ENCODE measurements at places on chromosomes 12 and 14. TPM values are rescaled to one million over a fixed set of nuclear protein-coding genes. Genes with fewer than 3 reads are reported as not detected.

GRCh38 chr14:79924551-79924950 is 286.8 kb downstream of the DIO2 start:
- no peaks in the 10 kb centered on the region for H3K4me1 ChIP-seq
- H3K36me3 ChIP-seq = no peaks in the 10 kb centered on the region
- H3K27ac ChIP-seq = no peak overlapping the region
- no peak for DNase-seq
- no peaks in the 10 kb centered on the region for H3K27me3 ChIP-seq

DNA sequence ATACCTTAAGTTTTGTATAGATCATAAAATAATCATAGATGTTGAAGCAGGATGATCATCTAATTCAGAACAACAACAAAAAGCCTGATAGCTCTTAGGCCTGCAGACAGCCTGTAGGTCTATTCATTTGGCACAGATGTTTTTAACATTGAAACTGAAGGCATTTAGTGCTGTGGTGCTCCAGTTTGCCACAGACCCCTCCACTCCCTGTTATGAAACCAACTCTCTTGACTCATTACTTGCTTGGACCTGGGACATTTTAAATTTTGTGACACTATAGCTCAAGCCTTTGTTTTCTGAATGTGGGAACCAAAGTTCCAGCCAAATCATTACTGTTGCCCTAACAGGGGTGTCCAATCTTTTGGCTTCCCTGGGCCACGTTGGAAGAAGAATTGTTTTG is 9.1 kb downstream of the PRKCH start:
- H3K36me3 ChIP-seq = peaks cover 45% of the 10 kb centered on the region
- peak overlapping the region; percentile 95 for H3K27ac ChIP-seq
- DNase-seq = peak; percentile 63
- H3K27me3 ChIP-seq = no peaks in the 10 kb centered on the region
- H3K4me3 ChIP-seq = peak overlapping the region; percentile 62

- DNase-seq = no peak
- H3K27me3 ChIP-seq = no peaks in the 10 kb centered on the region
- H3K27ac ChIP-seq = no peak overlapping the region
- no peak overlapping the region for H3K4me3 ChIP-seq
- no peaks in the 10 kb centered on the region for H3K4me1 ChIP-seq
Observed at GRCh38 chr12:87150969-87151662, 878.1 kb downstream of the C12orf50 start.

GRCh38 chr12:26124446-26125399 is at the start of gene BHLHE41:
Gene BHLHE41, minus strand, starts transcription at chr12:26125037. Its CDS starts 258 bp downstream, at chr12:26124779.
- peaks cover 67% of the 10 kb centered on the region for H3K27me3 ChIP-seq
- H3K4me3 ChIP-seq = peak within 1 kb of the TSS; percentile 82
- peak; percentile 16 for DNase-seq
- H3K4me1 ChIP-seq = peaks cover 23% of the 10 kb centered on the region
- H3K27ac ChIP-seq = no peak within 1 kb of the TSS

DNA sequence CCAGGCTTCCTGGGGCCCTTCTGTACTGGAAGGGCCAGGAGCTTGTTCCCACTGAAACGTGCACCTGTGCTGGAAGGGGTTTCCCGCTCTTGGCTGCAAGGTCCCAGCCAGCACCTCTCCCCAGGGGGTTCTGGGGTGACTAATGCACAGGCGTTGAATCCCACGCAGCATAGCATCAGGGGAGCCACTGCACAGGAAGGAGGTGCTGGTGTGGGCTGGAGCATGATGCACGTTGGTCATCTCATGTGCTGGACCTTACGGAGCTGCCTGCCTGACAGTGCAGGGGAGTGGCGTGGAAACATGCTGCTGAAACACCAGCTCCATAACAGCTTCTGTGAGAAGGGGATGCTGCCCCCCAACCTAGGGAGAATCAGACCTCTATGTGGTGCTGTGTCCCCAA is 623.0 kb downstream of the AACS start:
- H3K4me3 ChIP-seq = no peak overlapping the region
- no peak for DNase-seq
- H3K4me1 ChIP-seq = no peaks in the 10 kb centered on the region
- no peak overlapping the region for H3K27ac ChIP-seq

DNA sequence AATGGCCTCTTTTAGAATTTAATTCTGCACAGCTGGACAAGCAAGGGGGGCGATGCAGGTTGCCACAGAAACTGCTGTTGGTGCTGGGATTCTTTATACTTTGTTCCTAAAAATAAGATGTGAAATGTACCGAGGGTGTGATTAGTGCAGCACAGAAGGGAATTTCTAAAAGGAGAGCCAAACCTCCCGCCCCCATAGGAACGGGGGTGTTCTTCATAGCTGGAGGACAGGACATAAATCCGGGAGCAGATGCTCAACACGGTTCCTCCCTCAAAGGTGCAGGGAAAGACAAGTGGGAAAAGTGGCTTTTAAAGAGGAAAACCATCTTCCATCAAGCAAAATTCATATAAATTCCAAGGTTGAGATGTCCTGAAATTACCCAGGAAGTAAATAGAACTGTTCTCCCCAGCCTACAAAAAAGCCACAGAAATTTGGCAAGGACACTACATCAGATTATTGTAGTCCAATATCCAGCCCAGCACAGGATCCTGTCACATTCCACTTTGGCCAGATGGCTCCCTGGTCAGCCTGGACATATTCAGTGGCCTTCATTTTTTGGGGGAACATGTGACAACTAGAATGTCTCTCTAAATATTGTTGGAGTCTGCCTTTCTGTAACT is 51.4 kb upstream of the TMX1 start:
- no peaks in the 10 kb centered on the region for H3K36me3 ChIP-seq
- H3K27me3 ChIP-seq = no peaks in the 10 kb centered on the region
- DNase-seq = no peak
- no peak overlapping the region for H3K27ac ChIP-seq
- H3K4me3 ChIP-seq = no peak overlapping the region
- H3K4me1 ChIP-seq = peaks cover 4% of the 10 kb centered on the region

The PZP gene
- not detected for total RNA-seq

The ZFYVE26 gene
- 11.7 TPM for total RNA-seq

GRCh38 chr12:53825246-53826081 is 73.7 kb upstream of the CISTR start:
- no peak overlapping the region for H3K4me3 ChIP-seq
- no peak for DNase-seq
- no peaks in the 10 kb centered on the region for H3K36me3 ChIP-seq
- peaks cover 13% of the 10 kb centered on the region for H3K27me3 ChIP-seq

The CCND2 gene
- 497 TPM for total RNA-seq

- H3K36me3 ChIP-seq = peaks cover 2% of the 10 kb centered on the region
- no peak overlapping the region for H3K27ac ChIP-seq
- no peak for DNase-seq
Observed at GRCh38 chr14:89491711-89492381, 74.8 kb upstream of the FOXN3 start.
